ENCODE measurements at places on chromosomes 6 and 20.

- no peak for DNase-seq
Measured at GRCh38 chr6:1424306-1424927, 35.0 kb downstream of the FOXF2 start.

DNA sequence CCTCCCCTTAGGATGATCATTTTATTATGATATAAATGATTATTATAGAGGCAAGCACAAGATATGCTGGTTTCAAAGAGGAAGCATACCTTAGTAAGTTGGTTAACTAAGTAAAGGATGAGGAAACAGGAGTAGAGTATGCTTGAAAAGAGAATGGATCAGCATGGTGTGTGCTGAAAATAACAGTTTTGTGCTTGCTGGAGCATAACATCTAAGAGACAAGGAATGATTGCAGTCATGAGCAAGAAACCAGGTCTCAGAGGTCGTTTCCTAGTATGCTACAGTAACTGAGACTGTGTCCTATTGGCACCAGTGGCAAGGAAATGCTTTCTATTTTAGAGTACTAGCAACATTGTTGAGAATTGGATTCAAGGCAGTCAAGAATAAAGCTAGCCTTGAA is 34.1 kb downstream of the CDC40 start:
- no peak for DNase-seq

GRCh38 chr20:3041854-3042409 is 1.5 kb upstream of the GNRH2 start:
- DNase-seq = no peak

- no peak for DNase-seq
Measured at GRCh38 chr20:60653111-60653845, 598.8 kb upstream of the CDH4 start.

DNA sequence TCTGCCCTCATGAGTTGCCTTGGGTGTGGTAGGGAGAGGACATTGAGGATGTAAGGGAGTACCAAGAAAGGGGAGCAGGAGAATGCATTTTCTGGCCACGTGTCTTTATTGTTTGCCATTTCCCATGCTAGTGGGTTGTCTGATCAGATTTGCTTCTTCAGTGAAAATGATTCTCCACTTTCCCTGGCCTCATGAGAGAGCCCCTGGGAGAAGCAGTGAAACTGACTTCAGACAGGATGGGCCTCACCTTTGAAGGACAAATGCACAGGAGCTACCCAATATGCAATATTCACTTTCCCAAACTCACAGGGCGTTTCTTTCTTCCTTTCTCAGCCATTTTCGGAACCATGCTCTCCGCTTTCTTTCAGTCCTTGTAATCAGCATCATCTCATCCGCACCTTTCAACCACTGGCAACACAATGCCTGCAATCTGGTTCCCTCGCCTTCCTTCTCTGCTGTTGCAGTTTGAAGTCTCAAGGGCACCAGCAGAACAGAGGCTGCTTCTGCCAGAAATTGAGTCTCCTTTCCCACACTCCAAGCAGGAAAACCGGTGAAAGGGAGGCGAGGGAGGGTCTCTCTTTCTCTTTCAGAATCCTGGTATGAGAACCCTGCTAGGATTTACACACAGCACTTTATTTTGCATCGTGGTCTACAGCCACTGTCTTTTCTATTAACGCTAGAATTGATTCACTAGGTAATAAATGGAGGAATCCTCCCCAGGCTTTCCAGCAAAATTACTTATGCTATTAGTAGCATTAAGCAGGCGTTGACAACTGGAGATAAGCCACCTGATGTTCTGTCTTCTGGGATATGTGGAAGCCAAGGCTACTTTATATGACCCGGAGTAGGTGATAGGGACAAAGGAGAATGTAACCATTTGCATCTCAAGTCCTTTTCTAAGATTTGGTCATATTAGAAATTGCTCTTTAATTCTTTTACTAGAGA is 62.0 kb upstream of the FAM184A start:
- no peak for DNase-seq

GRCh38 chr6:24610672-24611071 is 35.3 kb downstream of the KIAA0319 start:
- no peak for DNase-seq

DNA sequence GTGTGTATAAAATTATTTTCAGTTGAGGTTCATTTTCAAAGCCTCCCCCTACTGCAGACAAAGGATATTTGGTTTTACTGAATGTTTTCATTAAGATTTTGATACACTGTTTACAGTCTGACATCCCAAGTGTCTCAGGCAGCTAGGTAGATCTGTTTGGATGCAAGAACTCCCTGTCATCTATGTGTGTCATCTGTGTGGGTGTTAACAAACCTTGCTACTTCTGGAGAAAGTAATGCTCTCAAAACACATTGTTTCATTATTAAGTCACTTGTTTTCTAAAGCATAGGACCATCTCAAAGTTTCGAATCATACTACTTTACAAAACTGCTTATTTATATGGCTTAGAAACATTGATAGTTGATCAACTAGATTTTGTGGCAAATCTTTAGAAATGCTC is 114.5 kb upstream of the TMEM170B start:
- DNase-seq = no peak

DNA sequence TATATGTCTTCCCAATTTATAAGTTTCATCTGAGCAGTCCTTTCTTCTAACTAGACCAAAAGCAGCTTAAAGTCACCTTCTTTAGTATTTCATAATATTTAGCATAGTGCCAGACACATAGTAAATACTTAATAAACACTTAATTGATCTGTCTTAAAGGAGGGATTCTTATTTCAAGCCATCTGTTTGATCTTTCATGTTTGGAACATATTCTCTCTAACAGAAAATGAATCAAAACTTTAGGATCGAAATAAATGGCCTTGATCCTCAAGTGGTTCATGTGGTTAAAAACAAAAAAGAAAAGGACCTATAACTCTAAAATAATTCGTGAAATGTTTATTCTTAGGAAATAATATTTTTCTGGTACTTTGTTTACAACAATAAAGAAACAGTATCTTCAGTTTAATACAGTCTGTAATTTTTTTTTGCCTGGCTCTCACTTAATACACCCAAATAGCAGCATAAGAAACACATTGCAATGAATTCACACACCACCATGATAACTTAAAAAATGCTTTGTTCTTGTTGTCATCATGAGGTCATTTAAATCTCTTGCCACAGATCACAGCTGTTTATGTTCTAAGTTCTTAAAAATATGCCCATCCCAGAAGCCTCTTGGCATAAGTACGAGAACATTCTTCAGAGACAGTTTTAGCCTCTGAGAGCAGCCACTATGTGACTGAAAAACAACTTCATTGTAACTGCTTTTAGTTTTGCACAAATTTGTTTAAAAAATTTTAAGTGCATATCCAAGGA is 48.1 kb downstream of the ESF1 start:
- DNase-seq = no peak

DNA sequence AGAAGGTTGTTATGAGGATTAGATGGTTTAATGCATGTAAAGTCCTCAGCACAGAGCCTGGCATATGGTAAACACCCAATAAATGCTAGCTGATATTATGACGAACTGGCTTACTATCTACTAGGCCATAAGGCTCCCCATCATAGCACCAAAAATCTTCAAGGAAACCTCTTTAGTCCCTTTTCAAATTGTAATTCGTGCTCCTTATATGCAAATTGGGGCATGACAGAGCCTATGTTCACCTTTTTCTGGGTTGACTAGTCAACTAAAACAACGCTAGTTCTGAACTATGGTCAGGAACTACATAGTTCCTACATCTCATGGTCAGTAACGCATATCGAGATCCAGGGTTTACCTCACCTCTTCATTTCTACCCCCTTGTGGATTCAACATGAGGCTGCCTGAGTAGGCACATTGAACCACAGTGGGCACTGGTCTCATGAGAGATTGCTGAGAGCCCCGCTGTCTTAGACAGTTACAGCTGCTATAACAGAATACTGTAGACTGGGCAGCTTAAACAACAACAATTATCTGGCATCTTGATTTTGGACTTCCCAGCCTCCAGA is 97.2 kb upstream of the TNFAIP3 start:
- no peak for DNase-seq

GRCh38 chr6:153130515-153131036 is 506 bp downstream of the RGS17 start:
- no peak for DNase-seq

DNA sequence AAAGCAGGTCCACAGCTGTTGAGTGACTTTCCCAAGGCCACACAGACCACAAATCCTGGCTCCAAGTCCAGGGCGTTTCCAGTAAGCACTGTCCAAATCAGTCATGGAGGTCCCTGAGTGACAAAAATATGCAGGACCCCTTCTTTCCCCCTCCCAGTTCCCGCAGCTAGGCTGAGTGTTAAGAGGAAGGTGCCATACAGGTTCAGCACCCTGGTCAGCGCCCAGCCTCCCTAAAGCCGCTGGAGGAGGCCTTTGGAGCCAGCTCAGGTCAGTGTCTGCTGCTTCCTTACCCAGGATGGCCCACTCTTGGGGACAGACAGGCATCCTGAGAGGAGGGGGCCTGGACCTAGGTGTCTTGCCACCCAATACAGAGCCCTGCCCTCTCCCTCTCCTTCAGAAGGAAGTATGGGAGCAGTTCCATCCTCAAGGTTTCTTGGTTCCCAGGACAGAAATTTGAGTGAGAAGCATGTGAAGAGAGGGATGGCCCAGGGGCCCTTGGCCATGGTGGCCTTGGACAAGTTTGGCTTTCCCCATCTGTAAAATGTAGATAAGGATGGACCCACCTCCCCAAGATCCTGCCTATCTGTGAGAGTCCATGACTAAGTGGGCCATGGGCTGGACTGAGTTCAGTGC is 13.2 kb downstream of the TMEM74B start:
- no peak for DNase-seq

DNA sequence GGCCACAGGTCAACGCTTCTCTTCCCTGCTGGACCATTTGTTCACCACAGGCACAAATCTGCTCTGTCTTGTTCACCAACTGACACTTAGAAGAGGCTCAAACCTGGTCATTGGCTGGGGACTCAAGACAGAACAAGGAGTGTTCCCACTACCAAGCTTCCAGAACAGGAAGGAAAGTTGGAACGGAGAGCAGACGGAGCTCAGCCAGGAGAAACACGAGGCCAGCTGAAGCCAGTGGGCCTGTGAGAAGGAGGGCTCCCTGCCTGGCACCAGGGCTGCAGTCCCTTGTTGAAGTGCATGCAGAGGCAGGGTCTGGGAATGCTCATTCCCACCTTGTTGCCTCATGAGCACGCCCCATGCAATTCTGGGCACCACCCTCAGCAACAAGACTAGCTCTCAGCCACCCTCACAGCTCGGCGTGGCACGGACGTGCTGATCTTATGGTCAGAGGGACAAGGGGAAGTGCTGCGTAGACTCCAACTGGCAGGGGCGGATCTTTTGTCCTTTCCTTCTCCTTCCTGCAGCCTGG is 236.6 kb upstream of the QKI start:
- no peak for DNase-seq

- DNase-seq = no peak
Measured at GRCh38 chr6:150874179-150874578, 8.7 kb downstream of the MTHFD1L start.

Measured in T-helper 17 cell (primary cell).